NCI-H510A (cell line): ENCODE measurements at places on chromosomes 12 and 14.

DNA sequence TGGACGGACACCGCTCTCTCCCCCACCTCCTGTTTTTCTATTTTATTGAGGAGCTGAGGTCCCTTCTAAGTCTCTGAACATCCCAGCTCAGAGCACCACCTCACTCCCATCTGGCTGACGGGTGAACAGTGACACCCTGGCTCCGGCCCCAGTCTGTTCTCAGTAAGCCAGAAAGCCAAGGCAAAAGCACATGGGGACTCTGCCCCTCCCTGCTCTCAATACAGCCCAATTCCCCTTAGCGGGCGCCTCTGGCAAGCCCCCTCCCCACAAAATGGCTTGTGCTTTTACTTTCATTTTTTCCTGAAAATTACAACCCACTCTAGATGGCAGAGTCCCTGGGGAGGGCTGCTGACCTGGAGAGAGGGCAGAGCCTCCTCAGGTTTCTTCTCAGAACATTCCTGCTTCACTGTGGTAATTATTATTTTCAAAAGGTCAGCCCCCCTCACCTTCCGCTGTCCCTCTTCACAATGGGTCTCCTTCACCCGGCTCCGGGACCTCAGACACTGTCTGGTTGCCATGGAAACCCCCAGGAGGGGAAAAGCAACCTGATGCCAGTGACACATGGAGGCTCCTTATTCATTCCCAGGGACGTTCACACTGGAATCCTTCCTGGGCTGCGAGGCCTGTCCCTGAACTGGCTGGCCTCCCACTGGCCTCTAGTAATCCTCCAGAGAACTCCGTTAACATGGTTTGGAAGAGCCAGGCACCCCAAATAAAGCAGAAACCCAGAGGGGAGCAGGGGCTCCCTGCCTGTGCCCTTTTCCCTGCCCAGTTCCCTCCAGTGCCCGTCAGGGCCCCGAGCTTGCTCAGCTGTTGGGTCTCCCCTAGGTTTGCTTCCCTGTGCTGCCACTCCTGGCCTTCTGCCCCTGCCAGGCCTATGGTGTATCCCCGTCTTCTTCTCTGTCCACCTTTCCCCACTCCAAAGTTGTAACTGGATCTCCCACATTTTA, 15.9 kb downstream of the COL2A1 start:
- DNase-seq: no peak

DNA sequence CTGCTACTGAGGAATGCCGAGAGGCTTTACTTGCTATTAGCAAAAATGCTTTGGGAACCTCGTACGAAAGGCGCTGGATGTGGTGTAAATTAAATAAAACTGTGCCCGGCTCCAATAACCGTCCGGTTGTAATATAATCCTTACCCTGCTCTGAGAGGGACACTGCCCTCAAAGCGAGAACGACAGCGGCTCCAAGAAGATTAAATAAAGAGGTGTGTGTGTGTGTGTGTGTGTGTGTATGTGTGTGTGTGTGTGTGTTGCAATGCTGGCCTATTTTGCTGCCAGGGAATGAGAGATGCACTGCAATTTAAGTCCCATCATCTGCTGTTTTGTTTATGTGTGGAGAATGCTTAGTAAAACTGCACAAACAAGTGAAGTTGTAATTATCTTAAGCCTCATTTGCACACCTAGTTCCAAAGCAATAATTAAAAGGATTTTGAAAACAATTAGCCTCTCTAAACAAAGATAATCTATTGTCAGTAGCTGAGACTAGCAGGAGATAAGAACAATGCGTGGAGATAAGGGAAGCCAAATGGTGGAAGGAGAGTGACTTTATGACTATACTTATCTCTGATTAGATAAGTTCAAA, 1.2 kb upstream of the SIX1 start:
- DNase-seq: peak; percentile 28

DNA sequence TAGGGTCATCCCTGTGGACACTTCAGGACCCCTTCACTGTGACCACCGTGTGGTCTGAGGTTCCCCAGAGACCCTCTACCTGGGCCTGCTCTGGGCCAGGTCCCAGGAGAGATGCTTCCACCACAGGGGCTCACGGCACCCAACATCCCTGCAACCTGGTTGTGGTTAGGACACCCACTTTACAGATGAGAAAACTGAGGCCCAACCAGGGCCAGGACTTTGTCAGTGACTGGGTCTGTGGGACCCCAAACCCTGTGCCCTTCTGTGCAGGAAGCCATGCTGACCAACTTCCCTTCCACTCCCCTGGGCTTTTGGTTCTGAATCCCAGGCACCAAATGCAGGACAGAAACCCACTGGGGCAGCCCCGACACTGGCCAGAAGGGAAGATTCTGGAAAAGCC, 21.6 kb downstream of the BEGAIN start:
- DNase-seq: no peak

DNA sequence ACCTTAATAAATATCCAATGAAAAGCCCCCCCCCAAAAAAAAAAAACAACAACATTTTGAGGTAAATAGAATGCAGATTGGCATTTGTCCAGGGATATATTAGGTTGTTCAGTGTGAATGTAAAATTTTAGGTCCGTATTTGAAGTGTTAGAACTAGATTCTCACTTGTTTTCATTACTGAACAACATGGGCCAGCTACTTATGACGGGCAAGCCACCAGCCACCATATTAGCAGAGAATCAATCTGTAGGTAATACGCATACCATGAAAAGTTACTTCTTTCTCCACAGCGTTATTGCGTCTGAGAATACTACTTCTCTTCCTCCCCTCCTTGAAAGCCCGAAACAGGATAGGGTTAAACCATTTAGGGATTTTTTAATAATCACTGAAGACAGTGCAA, 5.4 kb downstream of the FLRT2 start:
- no peak for DNase-seq

DNA sequence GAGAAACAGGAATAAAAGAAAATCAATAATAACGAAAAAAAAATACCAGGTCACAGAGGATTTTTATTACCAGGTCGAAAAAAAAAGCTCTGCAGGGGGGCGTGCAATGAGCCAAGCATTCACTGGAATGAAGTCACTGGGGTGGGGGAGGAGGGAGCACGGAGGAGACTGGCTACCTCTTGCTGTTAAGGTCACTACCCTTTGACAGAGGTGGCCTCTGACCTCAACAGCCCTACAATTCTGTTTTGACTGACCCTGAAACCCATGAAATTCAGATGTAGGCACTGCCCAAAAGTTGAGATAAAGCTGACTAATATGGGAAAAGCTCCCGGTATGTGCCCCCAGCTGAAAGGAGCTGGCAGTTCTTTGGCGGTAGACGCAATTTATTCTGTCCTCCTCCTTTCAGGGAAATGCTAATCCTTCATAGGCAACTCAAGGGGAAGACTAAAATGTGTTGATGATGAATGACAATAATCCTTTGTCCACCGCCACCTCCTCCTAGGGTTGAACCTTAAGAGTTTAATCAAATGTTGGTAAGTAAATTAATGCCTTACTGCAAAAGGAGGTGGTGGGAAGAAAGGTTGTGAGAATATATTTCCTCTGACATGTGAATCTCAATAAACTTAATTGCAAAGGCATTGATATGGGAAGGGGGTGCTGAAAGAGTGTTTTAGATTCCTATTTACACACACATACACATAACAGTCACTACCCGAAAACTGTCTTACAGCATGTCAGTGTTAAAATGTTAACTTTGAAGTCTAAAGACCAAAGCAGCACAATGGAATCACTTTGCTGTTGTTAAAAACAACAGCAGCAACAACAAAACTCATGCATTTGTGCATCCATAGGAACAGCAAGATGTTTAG, 6.3 kb upstream of the RIC8B start:
- no peak for DNase-seq

GRCh38 chr12:1047898-1048660, 57.1 kb downstream of the ERC1 start:
- no peak for DNase-seq
